ENCODE measurements at places on chromosomes 2 and 18. TPM values are rescaled to one million over a fixed set of nuclear protein-coding genes. Genes with fewer than 3 reads are reported as not detected.
A peak's percentile ranks its signal among the peaks of the same experiment; 100 is the strongest.

GRCh38 chr18:11388755-11389680 lies 220.4 kb upstream of the SLC35G4 start:
- H3K27me3 ChIP-seq: no peaks in the 10 kb centered on the region
- H3K4me1 ChIP-seq: no peaks in the 10 kb centered on the region
- no peak for DNase-seq
- no peaks in the 10 kb centered on the region for H3K36me3 ChIP-seq

C2orf42 gene
- 18.4 TPM for total RNA-seq

- no peaks in the 10 kb centered on the region for H3K36me3 ChIP-seq
- H3K27me3 ChIP-seq: no peaks in the 10 kb centered on the region
- no peak overlapping the region for H3K27ac ChIP-seq
- H3K4me3 ChIP-seq: no peak overlapping the region
- H3K4me1 ChIP-seq: peaks cover 7% of the 10 kb centered on the region
- DNase-seq: no peak
These were observed 120.5 kb downstream of the ZFP36L2 start for GRCh38 chr2:43105586-43106558.

FOXI3 gene
- not detected for total RNA-seq

MEP1B gene
- not detected for total RNA-seq

- no peak overlapping the region for H3K27ac ChIP-seq
- H3K27me3 ChIP-seq: no peaks in the 10 kb centered on the region
- no peak overlapping the region for H3K4me3 ChIP-seq
These were observed 33.6 kb upstream of the GLI2 start for GRCh38 chr2:120702061-120702460.

TMEM37 gene
- total RNA-seq: not detected

DNA sequence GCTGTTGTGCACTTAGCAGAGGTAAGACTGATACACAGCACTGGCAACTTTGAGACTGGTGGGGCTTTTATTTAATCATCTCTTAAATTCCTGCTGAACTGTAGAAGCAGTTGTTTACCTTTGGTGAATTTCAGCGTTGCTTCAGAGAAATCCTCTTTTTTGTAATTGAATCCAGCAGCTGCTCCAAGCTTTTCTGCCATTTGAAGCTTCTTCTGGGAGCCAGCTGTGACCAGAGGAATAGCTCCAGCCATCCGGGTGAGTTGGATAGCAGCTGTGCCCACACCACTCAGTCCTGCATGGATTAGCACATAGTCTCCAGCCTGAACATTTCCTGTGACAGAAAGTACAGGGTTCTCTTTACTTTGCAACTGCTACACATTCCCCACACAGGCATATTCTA lies 3.9 kb downstream of the TP53I3 start:
- peaks cover 8% of the 10 kb centered on the region for H3K36me3 ChIP-seq
- no peaks in the 10 kb centered on the region for H3K27me3 ChIP-seq
- no peak for DNase-seq

CLEC4F gene
- not detected for total RNA-seq

DLGAP1 gene
- 0.36 TPM for total RNA-seq

EHD3 gene
- 1.7 TPM for total RNA-seq

CFAP221 gene
- not detected for total RNA-seq

DNA sequence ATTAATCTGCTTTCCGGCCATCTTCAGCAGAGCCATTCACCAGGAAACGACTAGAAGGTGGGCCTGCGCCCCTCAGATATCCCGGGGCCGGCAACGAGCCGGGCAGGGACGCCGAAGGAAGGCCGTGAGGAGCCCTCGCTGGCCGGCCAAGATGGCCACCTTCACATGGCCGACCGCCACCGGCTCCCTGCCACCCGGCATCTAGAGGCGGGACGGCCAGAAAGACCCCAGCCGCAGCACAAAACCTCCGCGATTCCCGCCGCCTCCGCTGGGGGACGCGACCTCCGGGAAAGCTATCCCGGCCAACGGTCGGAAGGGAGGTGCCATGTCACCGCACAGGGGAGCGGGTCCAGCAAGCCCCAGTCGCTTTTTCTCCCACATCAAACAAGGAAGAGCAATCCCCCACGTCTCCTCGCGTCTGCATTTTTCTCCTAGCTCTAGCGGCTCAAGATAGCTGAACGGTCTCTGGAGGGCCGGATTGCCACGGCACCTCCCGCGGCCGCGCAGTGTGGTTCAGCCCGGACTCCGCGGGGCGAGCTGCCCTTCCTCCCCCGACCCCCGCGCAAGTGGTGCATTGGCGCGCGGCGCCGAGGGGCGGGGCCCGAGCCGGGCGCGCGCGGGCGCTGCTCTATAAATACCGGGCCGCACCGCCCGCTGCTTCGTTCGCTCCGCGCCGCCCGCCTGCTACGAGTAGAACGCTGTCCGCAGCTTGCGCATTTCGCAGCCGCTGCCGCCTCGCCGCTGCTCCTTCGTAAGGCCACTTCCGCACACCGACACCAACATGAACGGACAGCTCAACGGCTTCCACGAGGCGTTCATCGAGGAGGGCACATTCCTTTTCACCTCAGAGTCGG lies at the start of gene MAT2A:
Gene MAT2A (plus strand): TSS at position 662 of the 854 bp plus-strand sequence. CDS start 120 bp downstream, at position 782.
- peak; percentile 72 for DNase-seq
- peaks cover 29% of the 10 kb centered on the region for H3K4me1 ChIP-seq
- no peaks in the 10 kb centered on the region for H3K27me3 ChIP-seq
- peak within 1 kb of the TSS; percentile 80 for H3K27ac ChIP-seq
- peak within 1 kb of the TSS; percentile 97 for H3K4me3 ChIP-seq

HSPE1 gene
- total RNA-seq: 56.2 TPM

- no peak overlapping the region for H3K27ac ChIP-seq
- H3K4me1 ChIP-seq: peaks cover 5% of the 10 kb centered on the region
- H3K27me3 ChIP-seq: no peaks in the 10 kb centered on the region
These were observed 15.0 kb downstream of the NAB1 start for GRCh38 chr2:190663839-190664238.

DNA sequence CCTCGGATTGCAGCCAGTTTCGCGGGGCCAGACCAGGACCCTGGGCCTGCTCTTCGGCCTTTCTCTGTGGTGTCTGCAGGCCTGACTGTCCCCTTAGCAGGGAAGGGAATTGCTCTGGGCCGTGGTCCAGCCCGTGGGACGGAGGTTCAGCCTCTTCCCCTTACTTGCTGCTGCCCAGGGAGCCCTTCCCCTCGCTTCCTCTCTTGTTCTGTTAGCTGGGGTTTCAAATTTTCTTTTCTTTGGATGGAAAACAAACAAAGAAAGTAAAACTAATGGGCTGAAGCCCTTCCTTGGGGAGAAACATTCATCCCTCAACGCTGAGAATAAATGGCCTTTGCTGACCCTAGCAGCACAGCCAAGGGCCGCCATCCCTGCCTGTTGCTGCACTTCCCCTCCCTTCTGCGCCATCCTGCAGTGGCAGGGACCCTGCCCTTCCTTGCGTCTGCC lies 52.4 kb downstream of the ASAP2 start:
- DNase-seq: no peak
- H3K27ac ChIP-seq: no peak overlapping the region
- no peak overlapping the region for H3K4me3 ChIP-seq
- H3K27me3 ChIP-seq: no peaks in the 10 kb centered on the region

DNA sequence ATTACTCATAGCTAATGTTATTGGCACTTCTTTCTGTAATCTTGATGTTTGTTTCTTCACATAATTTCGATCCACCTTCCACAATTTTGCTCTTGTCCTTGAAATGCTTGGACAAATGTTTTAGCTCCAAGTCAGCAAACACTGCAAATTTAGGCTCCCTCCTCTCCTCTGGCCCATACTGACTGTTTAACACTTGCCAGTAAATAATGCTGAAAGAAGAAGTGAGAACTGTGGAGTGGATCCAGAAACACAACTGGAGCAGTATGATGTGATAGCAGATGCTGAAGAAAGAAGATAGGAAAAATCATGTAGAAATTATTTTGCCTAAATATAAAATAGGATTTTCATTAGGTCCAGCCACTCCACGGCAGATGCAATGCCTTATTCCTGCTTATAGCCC lies 415.0 kb upstream of the GYPC start:
- DNase-seq: no peak
- H3K27me3 ChIP-seq: no peaks in the 10 kb centered on the region
- H3K27ac ChIP-seq: no peak overlapping the region
- H3K36me3 ChIP-seq: no peaks in the 10 kb centered on the region
- H3K4me1 ChIP-seq: no peaks in the 10 kb centered on the region

DNA sequence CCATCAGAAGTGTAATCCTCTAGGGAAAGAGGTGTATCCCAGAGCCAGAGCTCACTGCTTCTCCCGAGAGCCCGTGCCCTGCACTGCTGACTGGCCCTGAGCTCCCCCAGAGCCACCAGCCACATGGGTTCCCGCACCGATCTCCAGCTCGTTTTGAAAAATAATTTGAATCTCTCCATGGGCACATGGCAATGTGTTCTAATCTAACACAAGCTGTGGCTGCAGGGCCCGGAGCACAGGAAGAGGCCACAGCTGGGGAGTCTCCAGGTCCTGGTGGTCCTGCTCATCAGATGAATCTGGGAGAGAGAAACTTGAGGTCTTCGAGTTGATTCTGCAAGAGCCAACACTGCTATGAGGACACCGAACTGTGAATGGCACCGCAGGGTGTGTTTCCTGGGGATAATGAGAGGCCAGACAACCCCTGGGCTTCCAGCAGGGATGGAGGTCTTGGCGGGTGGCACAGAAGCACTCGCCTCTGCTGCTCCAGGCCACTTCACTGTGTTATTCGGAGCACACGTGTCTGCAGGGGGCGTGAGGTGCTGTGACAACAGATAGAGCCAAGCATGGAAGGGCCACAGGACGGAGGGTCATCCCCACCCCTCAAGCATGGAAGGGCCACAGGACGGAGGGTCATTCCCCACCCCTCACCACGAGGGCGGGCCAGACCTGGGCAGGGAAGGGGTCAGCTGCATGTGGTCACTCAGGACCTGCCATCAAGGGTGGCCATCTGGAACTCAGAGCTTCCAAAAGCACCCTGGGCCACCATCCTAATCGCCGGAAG lies 196.8 kb downstream of the NDUFA10 start:
- H3K4me1 ChIP-seq: no peaks in the 10 kb centered on the region
- H3K36me3 ChIP-seq: no peaks in the 10 kb centered on the region
- no peak for DNase-seq
- no peak overlapping the region for H3K4me3 ChIP-seq
- H3K27ac ChIP-seq: no peak overlapping the region

GRCh38 chr2:100981011-100981410 lies 21.1 kb upstream of the RPL31 start:
- no peak overlapping the region for H3K27ac ChIP-seq
- no peak overlapping the region for H3K4me3 ChIP-seq
- H3K36me3 ChIP-seq: no peaks in the 10 kb centered on the region
- no peaks in the 10 kb centered on the region for H3K4me1 ChIP-seq
- no peaks in the 10 kb centered on the region for H3K27me3 ChIP-seq
- no peak for DNase-seq

NR4A2 gene
- total RNA-seq: 319 TPM

CRYGC gene
- total RNA-seq: not detected

DNA sequence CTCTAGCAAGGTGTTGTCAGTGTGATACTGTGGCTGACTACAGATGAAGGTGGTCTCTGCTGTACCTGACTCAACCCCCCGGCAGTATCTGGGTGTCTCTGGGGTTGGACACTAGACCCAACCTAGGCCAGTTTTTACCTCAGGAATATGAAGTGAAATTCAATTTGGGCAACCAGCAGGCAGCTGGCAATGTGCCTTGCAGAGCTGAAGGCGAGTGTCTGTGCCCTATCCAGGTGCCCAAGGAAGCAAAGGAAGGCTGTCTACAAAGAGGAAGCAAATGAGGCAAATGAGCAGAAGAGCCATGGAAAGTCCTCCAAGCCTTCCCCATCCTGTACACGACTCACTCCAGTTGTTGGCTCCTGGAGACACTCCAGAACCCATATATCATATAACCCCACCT lies 264.6 kb upstream of the AGAP1 start:
- H3K27ac ChIP-seq: no peak overlapping the region
- no peaks in the 10 kb centered on the region for H3K4me1 ChIP-seq
- no peak overlapping the region for H3K4me3 ChIP-seq

AGXT gene
- total RNA-seq: not detected

DNA sequence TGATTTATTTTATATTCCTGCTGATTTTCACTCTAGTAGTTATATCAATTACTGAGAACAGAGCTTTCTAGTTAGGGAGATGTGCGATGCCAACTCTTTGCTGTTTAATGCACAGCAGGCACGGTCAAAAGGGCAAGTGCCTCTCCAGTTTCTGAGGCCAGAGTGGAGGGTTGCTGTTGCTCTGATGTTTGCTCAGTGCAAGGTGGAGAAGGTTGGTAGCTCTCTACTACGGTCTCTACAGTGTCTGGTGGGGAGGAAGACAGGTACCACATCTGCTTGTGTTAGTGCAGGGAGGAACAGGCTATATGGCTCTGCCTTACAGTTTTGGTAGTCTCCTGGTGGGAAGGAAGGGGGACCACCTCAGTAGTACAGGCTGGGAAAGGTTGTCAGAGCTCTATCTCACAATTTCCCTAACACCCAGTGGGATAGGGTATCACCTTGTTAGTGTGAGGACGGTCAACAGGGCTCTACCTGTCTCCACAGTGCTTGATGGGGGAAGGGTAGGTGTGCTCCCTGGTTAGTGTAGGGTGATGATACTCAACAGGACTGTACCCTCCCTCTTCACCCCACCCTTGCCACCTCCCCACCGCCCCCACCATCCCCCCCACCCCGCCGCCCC lies 85.9 kb downstream of the FANCL start:
- no peak for DNase-seq
- no peak overlapping the region for H3K4me3 ChIP-seq
- H3K36me3 ChIP-seq: peaks cover 16% of the 10 kb centered on the region
- H3K4me1 ChIP-seq: no peaks in the 10 kb centered on the region
- H3K27ac ChIP-seq: no peak overlapping the region
- no peaks in the 10 kb centered on the region for H3K27me3 ChIP-seq

CNDP1 gene
- 0.39 TPM for total RNA-seq

CGREF1 gene
- total RNA-seq: not detected

DNA sequence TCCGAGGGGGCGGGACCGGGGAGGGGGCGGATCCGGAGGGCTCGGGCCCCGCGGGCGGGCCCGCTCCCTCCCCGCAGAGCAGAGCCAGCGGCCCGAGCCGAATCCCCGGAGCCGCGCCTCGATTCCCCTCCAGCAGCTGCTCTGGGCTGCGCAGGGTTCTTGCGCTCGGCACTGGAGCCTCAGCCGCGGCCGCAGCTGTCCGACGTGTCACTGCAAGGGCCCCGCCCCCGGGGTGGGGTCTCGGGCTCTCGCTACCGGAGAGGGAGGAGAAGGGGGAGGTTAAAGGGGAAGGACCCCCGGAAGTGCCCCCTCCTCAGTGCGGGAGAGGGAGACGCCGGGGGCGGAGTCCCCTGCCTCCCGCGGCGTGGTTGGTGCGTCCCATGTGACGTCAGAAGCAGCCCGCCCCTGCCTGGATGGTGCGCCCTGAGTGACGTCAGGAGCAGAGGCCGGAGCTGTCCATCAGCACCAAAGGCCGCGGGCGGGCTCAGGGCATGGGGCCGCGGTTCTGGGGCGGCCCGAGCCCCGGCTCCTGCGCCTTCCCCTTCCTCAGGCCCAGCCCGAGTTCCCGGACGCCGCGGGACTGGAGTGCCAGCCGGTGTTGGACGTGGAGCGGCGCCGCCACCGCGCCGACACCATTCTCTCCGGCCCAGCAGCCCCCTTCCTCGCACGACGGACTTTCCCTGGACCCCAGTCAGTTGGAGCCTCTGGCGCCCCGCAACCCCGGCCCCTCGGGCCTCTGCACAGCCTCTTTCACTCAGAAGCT lies at the start of the genes CHPF and TMEM198:
Gene CHPF (minus strand): TSS at position 214 of the 763 bp plus-strand sequence. CDS start 271 bp downstream, outside the sequence.
Gene TMEM198 (plus strand): TSS at position 433 of the 763 bp plus-strand sequence. CDS start 700 bp downstream, outside the sequence.
- H3K36me3 ChIP-seq: no peaks in the 10 kb centered on the region
- peak within 1 kb of the TSS; percentile 72 for H3K4me3 ChIP-seq
- H3K27ac ChIP-seq: peak within 1 kb of the TSS; percentile 60
- H3K4me1 ChIP-seq: peaks cover 32% of the 10 kb centered on the region
- DNase-seq: peak; percentile 88
- H3K27me3 ChIP-seq: no peaks in the 10 kb centered on the region

GRCh38 chr2:60366135-60366712 lies 187.2 kb downstream of the BCL11A start:
- H3K4me1 ChIP-seq: no peaks in the 10 kb centered on the region
- no peaks in the 10 kb centered on the region for H3K27me3 ChIP-seq
- H3K27ac ChIP-seq: no peak overlapping the region
- DNase-seq: no peak
- H3K36me3 ChIP-seq: no peaks in the 10 kb centered on the region
